ENCODE measurements at places on chromosomes 3 and 15.

DNA sequence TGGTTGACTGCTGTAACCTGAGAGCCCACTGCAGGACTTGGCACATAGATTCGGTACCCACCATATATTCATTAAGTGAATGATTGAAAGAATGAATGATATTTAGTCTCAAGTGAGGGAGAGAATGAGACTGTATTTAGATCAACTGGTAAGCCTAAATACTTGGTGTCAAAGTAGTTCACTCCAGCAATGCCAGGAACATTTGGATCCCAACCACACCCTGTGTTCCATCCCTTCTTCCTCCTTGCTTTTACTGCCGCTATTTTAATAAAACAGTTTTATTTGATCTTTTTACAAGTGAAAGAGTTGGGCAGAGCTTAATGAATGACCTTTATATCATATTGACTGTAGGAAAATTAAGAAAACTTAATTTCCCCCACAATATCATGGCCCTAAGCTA is 473.6 kb upstream of the CBLB start:
- no peak for DNase-seq

DNA sequence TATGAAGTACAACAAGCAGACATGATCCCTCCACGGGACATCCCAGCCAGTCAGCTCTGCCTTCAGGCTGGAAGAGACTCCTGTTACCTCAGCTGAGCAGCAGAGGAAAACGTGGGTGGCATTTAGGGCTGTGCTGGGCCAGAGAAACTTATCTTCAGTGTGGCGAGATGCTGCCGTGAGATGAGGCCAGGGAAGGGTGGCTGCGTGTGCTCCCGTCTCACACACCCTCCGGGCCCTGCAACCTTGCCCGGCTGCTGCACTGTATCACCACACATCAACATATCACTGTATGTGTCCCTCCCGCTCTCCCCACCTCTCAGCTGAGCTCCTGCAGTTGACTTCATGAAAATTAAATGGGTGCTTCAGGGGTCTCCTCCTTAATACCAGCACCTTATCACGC is 23.4 kb downstream of the BMF start:
- no peak for DNase-seq

GRCh38 chr3:194404365-194405140 is 5.5 kb upstream of the GP5 start:
- no peak for DNase-seq

- no peak for DNase-seq
Measured at GRCh38 chr3:193732391-193732790, 139.4 kb downstream of the OPA1 start.

DNA sequence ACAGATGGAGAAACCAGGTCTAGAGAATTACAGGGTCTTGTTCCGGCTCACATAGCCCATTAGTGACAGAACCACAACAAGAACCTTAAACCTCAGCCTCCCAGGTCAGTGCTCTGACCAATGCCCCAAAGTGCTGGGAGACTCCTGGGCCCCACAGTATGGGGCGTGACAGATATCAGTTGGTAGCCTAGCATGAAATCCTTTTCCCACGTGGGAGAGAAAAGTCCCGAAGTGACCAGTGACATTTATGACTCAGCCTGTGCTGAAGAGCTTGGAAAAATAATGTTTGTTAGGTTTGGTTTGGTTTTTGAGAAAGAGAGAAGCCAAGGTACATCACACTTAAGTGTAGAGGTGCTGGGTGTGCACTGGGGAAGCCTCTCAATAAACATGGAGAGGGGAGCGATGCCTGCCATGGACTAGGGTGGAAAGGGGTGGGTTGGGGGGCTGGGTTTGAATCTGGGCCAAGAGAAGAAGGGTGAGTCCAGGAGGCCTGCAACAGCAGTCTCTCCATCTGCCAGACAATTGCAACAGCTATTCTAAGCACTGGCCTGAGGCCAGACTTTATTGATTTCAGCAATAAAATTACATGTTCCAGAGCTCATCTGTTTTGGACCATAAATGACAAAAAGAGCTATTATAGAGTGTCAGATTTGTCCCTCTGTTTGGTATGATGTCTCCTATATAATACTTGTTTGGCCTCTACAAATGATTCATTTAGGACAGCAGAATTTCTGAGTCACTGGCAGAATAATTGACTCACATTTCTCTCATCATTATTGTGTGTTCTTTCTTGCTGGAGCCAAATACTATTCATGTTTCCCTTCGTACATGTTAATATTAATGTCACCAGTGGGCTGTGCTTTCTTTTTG is 43.4 kb downstream of the C2CD4A start:
- DNase-seq = no peak

DNA sequence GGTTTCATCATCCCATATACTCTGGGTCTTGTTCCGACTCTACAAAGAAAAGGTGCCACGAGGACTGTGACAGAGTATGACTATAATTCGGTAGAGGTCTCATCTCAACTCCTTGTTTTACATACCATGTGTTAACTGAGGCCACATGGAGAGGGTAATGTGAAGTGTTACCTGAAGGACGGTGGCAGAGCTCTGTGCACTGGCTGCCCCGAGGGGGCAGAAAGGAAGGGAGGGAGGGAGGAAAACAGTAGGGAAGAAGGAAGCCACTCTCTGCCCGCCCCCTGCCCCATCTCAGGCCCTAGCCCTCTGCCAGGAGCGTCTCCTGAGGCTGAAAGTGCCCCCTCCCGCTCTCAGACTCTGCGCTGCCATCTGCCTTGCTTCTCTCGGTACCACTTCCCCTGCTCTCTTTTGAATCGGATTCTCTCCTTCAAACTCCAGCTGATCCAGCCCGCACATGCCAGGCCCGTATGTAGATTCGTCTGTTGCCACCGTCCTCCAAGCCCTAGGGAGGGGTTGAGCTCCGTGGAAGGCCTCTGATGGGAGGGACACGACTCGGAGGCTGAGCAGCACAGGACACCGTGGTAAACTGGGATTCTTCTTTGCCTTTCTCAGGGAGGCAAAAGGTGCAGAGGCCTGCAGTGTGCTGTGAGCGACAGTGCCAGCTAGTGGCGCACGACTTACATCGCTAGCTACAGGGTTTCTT is 70.5 kb upstream of the ATP10A start:
- DNase-seq = peak; percentile 71

DNA sequence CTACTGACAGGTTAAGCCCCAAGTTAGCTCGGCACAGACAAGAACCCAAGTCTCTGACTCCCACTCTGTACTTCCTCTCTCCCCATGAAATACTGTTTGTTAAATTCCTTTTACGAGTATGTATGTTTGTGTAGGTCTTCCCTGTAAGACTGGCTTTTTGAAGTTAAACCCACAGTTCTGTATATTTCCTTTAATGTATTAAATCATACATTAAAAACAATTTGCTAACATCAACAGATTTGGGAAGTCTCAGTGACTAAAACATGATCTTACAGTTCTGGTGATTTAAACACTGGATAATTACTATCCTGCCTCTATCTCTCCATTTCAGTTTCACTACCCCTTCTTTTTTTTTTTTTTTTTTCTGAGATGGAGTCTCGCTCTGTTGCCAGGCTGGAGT is 4.4 kb downstream of the CMTM6 start:
- DNase-seq = no peak

GRCh38 chr15:39167164-39168058 is 413.5 kb upstream of the THBS1 start:
- DNase-seq = no peak

DNA sequence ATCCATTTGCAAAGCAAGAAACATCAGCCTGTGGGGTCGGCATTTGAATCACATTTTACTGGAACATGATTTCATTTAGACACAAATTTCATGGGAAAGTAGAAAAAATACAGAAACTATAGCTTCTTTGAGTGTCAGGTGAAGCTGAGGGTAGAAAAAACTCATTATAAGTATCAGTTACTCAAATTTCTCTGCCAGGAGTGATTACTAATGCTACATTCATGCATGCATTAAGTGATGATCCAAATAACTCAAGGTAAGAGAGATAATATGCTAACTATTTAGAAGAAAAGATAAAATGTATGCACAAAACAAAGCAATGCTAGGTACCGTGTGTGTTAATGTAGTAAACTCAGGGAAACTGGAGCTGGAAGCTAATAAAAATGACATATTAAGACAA is 406.0 kb downstream of the GAP43 start:
- DNase-seq = no peak

DNA sequence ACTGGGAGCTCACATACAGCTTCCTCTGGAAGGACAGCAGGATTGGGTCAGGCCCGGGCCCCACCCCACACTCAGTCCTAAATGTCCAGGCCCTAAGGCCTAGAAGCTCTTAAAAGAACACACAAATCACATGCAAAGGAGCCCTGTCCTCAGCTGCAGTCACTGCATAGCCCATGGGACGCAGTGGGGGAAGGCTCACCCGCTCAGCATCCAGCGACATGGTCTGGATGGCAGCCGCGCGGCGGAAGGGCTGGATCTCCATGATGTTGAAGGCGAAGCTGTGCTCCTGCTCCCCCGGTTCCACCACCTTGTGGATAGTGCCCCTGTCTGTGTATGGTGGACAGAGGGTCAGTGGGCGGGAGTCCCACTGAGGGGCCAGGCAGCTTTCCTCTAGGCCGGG is 22.1 kb downstream of the SEMA7A start:
- no peak for DNase-seq

- no peak for DNase-seq
Measured at GRCh38 chr3:167843886-167844285, 108.4 kb downstream of the SERPINI1 start.

DNA sequence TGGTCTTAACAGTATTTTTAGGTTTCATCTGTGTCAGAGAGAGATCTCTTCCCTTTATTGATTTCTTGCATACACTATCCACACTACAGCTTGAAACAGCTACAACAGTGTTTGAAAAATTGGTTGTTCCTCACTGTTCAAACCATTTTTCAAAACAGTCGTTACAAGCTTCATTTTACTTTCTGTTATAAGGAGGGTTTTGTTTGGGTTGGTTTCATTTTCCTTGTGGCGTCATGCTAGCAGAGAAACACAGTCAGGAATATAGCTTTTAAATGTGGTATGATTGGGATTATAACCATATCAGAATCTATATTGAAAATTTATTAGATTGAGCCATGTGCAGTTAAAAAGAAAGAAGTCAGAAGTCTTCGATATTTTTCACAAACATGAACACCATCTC is 400.6 kb downstream of the ZBTB20 start:
- DNase-seq = no peak

GRCh38 chr3:127193775-127194174 is 844 bp downstream of the PRR23E start:
- no peak for DNase-seq

DNA sequence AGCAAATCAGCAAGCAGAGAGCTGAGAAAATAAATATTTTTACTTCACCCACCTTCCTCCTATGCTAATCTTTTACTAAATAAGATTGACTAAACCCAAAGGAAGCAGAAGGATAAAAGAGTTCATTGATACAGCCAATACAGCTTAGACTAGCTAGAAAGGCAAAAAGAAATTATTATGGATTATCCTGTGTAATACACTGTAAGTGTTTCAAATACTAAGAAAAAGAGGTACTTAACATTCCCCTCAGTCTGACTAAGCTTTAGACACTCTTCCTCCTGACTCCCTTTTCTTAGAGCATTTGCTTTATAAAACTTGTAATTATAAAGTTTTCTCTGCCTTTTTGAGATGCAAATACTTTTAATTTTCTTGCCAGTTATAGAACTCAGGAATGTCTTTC is 848.9 kb upstream of the CADM2 start:
- DNase-seq = no peak

DNA sequence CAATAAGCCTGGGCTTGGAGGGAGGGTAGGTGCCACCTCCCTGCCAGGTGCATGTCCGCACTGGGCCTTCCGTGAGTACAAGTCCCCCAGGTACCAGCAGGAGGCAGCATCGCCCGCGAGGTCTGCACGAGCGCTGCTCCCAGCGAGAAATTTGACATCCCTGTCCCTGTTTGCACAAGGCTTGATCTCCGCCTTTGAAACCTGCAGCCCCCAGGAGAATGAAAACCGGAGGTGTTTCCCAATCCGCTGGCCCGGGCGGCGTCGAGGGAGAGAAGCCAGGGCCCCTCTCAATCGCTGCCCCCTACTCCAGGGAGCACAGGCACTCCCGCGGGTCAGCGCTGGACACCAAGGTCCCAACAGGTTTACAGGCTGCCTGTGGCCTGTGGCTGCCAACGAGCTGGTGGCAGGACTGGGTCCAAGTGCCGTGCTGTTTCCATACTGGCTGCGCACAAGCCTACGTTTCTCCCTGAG is 961 bp downstream of the HAPLN3 start:
- peak; percentile 91 for DNase-seq

DNA sequence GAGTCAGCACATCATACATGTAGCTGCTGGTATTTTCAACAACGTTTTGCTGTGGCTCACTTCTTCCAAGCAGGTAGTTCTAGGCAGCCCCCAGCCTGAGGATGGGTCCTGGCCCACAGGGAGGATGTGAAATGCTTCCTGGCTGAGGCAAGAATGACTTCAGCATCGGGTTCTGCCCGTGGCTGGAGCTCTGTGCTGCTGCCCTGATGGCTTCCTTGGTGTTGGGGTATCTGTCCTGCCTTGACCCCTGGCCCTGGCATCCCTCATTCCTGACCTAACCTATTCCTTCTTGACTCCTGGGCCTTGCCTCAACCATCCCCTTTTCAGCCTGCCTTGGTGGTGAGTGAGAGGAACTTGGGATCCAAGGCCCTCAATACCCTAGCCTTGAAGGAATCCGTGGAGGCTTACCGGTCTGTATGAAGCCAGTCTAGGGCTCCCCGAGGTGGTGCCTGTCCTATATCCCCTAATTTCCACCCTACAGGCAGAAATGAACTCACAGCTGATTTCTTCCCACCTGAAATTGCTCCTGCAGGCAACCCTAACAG is 300.6 kb downstream of the TLE3 start:
- no peak for DNase-seq

DNA sequence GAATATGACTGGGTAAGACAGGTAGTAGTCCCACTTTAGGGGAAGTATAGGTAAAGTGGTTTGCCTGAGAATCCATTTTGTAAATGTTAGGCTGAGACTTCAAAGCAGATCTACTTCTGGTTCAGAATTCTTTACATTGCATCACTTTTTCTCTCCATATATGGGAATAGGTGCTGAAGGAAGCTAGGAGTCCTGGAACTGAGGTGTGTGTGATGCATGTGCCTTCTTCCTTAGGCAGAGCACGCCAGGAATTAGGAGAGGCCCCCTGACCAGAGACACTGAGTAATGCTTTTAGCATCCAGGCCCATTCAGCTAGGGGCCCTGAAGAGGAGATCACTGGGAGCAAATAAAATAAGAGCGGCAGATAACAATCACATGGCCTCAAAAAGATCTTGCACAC is 69.2 kb upstream of the DCP1A start:
- DNase-seq = no peak

DNA sequence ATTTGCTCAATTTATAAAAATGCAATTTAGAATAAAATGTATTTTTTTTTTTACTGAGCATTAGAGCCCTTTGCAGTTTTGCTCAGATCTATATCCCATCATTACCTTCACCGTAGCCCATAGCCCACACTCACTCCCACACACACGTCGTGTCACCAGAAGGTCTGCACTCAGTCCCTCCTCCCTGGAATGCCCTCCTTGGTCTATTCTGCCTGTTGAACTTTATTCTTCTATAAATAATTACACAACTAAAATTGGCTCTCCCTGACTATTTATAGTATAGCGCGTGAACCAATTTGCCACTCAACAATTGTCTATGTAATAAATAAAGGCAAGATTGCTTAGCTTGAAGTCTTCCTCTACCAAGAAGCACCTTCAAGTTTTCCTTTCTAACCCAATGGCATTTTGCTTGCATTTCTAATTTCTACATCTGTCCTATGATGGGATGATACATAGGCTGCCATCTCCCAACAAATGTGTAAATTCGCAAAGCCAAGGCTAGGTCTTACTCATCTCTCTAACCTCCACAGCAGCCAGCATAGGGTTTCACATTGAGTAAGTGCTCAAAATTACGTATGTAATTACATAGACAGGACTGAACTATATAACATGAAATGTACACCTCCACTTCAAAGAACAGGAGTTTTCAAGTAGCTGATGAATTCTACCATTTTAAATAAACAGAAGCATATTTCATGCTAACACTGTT is 172.0 kb upstream of the HES1 start:
- DNase-seq = peak; percentile 42

GRCh38 chr15:93894438-93895036 is 336.8 kb upstream of the MCTP2 start:
- DNase-seq = no peak
